DMS153 (cell line): ENCODE measurements at places on chromosomes 2 and 18.

- no peak for DNase-seq
Observed at GRCh38 chr2:160491911-160492371, 1.7 kb downstream of the RBMS1 start.

DNA sequence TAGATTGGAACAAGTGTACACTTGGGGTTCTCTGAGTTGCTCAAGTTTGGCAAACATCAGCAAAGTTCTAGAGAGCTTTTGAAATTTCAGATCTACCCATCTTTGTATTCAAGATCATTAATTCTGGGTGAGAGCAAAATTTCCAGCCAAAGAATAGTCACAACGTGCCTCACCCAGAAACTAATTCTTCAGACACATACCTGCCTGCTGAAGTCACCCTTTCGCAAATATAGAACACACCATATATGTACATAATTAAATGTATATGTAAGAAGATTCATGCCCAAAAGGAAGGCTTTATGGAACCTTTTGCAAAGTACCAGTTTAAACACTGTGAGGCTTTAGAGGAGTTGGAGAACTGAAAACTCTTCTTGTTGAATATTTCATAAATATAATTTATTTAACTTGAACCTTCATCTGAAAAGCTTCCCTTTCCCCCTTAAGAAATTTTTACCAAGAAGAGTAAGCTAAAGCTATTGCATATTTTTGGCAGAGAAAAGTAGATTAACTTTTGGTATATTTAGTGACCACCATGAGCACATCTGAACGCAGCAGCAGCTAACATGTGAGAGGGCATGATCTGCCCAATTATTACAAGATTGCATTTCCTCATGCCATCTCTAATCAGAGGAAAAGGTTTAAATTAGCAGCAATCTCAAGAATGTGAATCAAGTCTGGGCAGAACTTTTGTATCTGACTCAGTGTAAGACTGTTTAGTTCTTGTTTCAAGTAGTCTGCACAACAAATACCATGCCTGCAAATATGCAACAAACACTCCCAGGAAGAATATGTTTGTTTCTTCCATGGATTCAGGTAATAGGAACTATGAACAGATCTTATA is 8.2 kb downstream of the RND3 start:
- DNase-seq = no peak

- DNase-seq = no peak
Observed at GRCh38 chr2:32357318-32358110, 691 bp downstream of the BIRC6 start.

GRCh38 chr2:210533389-210533788 is 23.0 kb upstream of the CPS1 start:
- no peak for DNase-seq

- DNase-seq = no peak
Observed at GRCh38 chr2:171960570-171960969, 38.3 kb downstream of the HAT1 start.

DNA sequence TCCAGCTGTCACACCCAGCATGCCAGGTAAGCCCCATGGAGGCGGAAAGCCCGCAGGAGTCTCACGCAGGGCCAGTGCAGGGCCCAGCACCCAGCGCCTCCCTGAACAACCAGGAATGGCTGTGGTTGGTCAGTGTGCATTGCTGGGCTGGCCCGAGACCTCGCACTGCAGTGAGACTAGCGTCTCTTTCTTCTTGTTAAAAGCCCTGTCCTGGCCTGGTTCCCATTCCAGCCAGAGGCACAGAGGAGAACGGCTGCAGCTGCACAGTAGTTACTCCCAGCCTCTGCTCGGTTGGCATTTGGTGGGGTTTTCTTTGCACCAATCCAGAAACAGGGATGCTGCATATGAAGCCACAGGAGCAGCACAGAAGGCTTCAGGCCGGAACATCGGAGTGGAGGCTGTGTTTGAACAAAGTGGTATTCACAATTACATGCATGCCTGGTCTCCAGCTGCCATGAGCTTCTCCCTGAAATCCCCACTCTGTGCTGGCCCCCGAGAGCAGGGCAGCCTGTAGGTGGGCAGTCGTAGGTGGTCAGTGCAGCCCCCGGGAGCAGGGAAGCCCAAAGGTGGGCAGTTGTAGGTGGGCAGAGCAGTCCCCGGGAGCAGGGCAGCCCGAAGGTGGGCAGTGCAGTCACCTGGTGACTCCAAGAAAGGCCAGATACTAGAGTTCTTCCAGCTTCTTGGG is 163.7 kb upstream of the PXDN start:
- DNase-seq = no peak

- no peak for DNase-seq
Observed at GRCh38 chr18:58225101-58225500, 181.1 kb downstream of the NEDD4L start.

DNA sequence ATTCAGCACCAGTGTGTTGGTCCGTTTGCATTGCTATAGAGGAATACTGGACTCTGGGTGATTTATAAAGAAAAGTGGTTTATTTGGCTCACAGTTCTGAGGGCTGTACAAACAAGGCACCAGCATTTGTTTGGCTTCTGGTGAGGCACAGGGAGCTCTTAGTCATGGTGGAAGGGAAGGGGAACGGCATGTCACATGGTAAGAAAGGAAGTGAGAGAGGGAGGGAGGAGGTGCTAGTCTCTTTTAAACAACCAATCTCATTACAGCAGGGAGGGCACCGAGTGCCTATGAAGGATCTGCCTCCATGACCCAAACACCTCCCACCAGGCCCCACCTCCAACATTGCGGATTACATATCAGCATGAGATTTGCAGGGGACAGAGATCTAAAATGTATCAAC is 143.9 kb upstream of the DLX2 start:
- DNase-seq = peak; percentile 55

- DNase-seq = no peak
Observed at GRCh38 chr2:205245001-205245400, 437.3 kb upstream of the NRP2 start.

- DNase-seq = peak; percentile 78
Observed at GRCh38 chr18:58223717-58224424, 179.8 kb downstream of the NEDD4L start.

DNA sequence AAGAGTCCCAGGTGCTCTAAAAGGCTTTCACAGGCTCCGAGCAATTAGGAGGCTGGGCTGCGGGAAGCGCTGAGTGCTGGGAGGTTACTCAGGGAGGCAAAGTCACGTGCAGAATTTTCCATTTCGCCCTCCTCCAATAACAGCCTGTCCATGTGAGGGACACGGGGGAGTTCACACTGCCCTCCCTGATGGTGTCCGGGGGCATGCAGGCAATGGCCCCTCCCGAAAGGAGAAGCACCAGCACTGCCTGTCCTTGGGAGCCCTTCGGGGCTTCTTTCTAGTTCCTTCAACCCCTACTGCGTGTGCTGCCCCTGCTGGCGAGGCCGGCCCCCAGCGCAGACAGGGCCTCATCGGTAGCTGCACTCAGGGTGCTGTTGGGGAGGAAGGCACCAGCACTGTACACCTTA is 63.1 kb upstream of the HPCAL1 start:
- no peak for DNase-seq

DNA sequence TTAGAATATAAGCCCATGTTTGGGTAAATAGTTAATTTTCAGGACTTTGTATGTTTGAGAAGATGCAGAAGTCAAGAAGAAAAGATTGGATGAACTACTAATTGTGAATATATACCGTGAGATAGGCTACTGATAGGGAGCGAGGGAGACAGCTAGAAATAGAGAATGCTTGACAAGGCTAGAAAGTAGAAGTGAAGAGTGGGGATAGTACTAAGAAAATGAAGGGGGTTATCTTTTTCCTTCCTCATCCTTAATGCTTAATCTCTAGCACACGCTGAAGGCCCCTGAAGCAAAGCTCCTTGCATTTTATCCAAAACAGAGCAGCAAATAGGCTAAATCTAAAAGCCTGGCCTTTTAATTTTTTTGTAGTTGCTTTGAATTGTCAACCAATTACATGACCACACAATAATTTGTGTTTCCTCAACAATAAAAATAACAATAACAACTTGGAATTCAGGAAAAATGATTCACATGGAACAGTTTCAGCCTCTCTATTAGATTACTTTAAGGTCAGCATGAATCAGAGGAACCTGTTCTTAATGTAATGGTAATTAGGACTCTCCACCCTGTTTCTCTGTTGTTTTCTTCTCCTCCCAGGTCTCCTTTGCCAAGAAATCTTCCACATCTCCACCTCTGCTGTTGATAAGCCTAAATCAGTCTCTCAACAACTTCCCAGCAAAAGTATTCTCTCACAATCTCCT is 1071.3 kb upstream of the ZEB2 start:
- no peak for DNase-seq

DNA sequence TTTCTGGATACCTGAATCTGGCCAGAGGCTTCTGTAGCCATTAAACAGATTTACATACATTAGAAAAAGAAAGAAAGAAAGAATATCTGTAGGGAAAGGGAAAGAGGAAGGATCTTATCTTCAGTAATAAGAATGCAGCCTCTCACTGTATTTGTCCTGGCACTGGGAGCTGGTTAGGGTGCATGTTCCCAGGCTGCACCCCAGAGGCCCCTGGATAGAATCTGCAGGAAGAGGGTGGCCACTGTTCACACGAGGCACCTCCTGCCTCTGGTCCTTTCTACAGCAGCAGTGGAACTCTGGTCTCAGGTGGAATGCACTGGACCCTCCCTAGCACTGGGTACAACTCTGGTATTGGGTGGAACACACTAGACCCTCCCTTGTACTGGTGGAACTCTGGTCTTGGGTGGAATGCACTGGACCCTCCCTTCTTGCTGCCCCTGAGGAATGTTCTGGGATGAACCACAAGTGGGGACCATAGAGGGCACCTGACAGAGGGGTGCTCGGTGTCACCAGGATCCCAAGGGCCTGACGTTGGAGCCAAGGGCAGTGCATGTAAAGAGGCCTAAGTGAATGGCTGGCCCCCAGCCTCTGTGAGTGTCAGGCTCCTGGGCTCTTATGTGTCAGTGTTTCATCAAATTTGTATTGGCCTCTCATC is 27.4 kb upstream of the PXDN start:
- DNase-seq = no peak

- no peak for DNase-seq
Observed at GRCh38 chr2:99524056-99524455, 34.2 kb upstream of the REV1 start.

- no peak for DNase-seq
Observed at GRCh38 chr2:241846406-241846805, 12.3 kb downstream of the PDCD1 start.

GRCh38 chr18:75208155-75208835 is 644 bp downstream of the PTGR3 start:
- DNase-seq = peak; percentile 22

DNA sequence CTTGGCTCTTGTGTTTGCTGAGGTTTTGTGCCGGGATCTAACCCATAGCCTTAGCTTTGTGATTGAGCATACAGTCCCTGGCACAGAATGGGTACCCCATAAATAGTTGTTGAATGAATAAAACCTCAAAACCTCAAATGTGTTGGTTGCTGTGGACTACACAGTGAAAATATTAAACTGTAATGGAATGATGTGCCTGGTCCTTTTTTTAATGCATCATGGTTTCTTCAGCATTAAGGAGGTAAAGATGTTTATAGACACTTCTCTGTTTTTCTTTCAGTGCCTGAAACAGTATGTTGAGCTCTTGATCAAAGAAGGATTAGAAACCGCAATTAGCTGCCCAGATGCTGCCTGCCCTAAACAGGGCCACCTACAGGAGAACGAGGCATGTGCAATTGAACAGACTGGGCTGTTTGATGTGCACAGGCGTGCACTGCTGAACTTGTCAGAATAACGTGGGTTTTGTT is 97.0 kb downstream of the RNF144A start:
- no peak for DNase-seq

DNA sequence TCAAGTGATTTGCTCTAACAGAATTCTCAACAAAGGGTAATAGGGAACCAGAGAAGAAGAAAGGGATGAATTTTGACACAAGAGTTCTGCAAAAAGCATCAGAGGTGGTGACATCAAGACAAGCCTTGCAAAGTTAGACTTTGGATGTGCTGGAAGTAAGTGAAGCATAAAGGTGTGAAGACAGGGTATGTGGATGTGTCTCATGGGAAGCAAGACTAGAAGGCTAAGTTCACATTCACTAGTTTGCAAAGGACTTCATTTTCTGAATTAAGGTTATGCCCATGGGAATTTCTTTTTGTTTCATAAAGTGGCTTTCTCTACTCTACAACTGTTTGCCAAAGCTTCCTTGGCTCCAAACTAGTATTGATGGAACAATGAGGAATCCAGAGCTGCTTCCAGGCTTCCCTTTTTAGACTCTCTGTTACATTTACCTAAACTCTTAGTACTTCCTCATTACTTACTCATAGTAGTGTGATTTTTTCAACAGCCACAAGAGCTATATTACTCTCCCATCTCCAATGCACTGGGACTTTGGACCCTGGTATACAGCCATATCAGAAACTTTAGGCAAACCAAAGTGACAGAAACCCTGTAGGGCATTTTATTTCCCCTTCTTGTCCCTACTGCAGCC is 21.1 kb upstream of the IHH start:
- DNase-seq = no peak

DNA sequence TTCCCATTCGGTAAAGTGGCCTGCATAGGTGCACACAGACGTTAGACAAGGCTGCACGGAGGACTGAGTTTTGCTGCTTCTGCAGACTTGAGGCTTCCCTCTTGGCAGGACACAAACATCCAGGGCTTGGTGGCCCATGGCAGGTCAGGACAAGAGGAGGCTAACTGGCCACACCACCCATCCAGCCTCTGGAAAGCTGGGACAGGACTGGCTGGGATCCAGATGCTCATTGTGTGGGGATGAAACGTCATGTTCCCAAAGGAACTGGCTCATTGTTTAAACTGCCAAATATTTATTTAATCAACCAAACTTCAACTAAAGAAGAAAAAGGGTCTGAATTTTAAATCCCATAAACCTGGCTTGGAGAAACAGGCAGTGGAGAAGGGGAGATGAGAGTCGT is 239.1 kb upstream of the EPAS1 start:
- no peak for DNase-seq

DNA sequence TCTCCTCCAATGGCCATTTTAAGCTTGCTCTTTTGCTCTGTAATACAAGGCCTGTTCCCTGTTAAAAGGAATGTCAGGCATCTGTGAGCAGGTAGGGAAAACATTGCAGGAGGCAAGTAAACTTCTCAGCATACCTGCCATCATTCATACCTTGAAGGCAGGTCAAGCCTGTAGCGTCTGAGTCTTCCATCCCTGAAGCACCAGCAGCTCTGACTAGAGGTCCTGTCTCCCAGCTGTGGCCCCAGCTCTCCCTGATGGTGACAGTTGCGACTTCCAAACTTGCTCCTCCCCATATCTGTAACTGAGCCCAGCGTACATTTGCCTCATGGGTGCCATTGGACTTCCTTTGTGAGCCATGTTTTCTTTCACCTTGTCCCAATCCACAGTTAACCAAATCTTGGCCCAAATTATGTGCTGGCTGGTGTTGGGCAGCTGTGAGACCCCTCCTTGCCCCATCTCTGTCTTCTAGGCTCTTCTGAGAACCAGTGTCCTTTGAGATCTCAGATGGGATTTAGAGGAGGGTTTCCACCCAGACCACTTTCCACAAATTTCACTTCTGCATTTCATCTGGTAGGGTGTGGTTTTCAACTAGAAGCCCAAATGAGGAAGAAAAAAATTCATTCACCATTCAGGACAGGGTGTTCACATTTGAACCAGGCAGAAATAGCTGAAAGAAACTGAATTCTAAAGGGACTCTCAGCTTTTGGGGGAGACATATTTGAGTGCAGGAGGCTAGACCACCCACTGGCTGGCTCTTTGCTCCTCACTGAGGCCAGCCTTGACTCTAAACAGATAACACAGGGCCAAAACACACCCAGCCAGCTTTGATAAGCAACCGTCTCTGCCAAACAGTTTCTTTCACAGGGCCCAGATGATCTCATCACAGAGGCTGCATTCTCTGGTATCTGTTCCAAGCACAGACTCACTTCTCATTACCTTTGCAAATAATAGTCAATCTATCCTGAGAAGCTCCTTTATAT is 66.4 kb upstream of the MSH2 start:
- DNase-seq = no peak
